ENCODE measurements at places on chromosomes 4 and X.
A peak's percentile ranks its signal among the peaks of the same experiment; 100 is the strongest.

- no peak for DNase-seq
These were observed 22.5 kb upstream of the MSANTD1 start for GRCh38 chr4:3226467-3226866.

- no peak for DNase-seq
These were observed 97.1 kb downstream of the TMA16 start for GRCh38 chr4:163591614-163592020.

DNA sequence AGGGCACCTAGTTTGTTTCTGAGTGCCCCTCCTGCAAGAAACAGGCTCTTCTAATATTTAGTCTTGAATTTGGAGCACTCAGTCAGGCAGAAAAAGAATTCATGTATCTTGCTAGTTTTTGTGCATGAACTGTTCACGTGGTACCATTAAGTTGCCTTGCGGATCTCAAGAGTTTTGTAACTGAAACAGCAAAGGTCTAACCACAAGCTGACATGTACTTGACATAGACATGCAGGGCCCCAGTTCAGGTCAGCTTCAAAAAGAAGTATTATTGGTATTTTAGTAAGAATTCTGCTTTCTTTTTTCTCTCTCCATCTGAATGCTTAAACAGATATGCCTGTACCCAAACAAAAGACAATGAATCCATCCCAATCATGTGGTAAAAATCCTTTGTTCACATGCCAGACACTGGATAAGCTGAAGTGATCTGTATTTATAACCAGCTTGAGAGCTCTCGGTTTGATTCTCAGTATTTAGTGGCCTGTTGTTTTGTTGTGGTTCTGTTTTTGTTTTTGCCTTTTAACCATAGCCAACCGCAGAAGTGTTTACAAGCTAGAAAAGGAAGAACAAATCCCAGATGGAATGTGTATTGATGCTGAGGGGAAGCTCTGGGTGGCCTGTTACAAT, 13.0 kb downstream of the RGN start:
- DNase-seq = peak; percentile 9

DNA sequence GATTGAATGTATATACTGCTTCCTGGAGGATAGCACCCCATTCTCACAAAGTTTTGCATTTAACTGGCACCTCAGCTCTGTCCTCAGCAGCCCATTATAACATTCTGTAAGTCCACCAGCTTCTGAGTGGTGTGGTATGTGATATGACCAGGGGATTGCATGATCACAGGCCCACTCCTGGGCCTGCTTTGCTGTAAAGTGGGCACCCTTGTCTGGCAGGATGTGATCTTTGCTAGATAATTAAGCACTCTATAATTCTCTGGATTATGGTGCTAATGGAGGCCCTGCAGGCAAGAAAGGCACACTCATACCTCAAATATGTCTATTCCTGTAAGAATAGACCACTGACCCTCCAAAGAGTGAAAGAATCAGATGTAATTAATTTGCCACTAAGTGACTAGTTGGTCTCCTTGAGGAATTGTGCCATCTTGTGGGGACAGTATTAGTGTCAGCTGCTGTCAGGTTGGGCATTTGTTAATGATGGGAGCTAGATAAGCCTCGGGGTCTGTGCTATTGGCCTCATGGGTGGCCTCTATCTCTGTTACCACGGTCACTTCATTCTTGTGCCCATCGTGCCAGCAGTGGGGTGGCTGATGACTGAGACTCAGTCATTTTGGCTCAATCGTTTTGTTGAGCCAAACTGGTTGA, 2.2 kb upstream of the CFI start:
- DNase-seq = peak; percentile 39

GRCh38 chr4:170581322-170581721, 491.6 kb upstream of the AADAT start:
- DNase-seq = no peak

DNA sequence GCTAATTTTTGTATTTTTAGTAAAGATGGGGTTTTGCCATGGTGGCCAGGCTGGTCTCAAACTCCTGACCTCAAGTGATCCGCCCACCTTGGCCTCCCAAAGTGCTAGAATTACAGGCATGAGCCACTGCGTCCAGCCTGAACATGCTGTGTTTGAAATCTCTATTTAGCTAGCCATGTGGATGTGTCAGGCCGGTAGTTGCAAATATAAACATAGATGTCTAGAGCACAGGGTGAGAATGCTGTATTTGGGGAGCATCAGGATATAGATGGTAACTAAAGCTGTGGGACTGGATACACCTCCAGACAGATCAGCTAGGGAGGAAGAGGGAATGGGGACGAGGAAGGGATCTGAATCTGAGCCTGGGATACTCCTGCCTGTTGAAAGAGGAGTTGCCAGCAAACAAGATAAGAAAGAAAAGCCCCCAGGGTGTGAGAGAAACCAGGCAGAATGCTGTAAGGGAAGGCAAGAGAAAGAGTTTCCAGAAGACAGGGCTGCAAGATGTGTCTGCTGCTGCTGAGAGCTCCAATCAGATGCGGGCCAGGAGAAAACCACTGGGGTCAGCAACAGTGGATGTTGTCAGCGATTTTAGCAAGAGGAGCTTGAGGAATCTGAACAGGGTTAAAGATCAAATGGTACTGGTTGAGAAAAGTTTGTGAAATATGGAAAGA, 177.4 kb downstream of the PALLD start:
- DNase-seq = no peak

DNA sequence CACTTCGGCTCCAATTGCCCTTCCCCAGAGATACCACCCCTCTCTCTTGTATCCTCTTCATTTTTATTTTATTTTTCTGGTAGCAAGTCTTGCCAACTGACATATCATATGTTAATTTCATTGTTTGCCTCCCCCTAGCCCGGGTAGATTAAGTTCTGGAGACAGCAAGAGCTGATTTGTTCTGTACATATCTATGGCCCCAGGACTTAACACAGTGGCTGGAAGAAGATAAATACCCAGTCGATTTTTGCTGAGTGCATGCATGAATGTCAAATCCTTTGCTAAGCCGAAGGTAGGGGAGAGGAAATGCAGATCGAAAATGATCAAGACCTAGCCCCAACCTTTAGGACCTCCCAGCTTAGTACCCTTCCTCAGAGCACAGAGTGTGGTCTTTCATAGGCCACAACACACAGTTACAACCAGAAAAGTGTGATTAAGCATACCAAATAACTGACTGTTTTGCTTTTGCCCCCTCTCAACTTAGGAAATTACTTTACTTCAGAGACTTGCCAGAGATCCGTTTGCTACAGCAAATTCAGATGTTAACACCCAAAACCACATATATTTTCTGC, 58.7 kb upstream of the KLF3 start:
- no peak for DNase-seq

GRCh38 chr4:20764366-20764992, 64.2 kb downstream of the PACRGL start:
- no peak for DNase-seq

DNA sequence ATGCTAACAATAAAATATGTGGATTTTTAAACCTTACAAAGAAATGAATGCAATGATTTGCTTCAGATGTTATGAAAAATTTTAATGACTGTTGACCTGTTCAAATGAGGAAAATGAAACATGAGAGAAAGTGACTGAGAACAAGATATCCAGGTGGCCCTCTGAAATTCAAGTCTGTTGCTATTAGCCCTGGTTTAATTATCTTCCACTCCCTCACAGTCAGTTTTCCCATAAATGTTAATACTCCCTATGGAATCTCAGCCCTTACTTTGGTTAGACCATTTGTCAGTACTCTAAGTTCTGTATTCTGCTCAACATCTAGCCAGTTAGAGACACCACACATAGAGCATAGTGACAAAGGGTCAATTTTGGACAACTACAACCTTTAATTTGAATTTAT, 327.8 kb downstream of the PDGFC start:
- DNase-seq = no peak

DNA sequence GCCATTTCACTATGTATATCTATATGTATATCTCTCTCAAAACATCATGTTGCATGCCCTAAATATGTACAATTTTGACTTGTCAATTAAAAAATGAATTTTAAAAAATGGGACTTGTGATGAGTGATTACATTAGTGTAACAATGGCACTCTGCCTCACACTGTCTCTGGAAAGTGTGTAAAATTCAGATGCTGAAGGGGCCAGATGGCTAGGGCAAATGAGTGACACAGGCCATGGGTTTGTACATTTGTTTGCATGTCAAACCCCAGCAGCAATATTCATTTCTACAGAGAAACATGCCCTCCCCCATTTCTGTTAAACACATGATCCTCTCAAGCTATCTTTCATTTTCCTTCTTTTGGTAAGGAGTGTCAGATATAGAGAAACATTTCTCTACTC, 8.1 kb downstream of the SCARB2 start:
- no peak for DNase-seq

DNA sequence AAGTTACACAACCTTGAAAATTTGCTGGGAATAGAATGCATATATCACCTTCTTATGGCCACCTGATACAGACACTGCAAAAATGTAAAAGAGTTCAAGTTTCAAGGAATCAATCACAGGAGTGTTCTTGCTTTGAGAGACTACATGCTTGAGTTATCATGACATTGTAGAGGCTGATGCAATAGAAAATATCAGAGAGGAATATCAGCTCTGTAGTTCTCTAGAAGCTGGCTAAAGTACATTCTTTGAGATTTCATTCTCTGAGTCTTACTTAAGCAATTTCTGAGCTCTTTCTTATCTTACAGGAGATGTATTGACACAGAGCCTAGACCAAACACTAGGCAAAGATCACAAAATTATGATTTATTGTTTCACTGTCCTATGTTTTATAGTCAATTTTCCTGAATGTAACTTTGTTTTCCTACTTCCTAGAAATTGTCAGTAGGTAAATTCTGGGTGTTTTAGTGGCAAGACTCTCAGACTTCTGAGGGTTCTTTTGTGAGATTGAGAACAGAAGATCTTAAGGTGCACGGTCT, 152.1 kb upstream of the HPGD start:
- no peak for DNase-seq

GRCh38 chr4:154642373-154643009, 30.0 kb upstream of the FGG start:
- DNase-seq = no peak

DNA sequence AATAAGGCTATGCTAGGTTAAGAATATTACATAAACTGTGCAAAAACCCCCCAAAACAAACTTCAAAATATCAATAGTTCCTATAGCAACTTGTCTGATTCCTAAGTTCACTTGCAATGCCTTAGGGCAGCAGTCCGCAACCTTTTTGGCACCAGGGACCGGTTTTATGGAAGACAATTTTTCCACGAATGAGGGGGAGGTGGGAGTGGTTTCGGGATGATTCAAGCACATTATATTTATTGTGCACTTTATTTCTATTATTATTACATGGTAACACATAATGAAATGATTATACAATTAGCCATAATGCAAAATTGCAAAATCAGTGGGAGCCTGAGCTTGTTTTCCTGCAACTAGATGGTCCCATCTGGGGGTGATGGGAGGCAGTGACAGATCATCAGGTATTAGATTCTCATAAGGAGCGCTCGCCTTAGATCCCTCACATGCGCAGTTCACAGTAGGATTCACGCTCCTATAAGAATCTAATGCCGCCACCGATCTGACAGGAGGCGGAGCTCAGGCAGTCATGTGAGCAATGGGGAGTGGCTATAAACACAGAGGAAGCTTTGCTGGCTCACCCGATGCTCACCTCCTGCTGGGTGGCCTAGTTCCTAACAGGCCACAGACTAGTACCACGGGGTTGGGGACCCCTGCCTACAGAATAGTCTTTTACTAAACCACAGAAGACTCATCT, 39.7 kb downstream of the ACOX3 start:
- DNase-seq = no peak

DNA sequence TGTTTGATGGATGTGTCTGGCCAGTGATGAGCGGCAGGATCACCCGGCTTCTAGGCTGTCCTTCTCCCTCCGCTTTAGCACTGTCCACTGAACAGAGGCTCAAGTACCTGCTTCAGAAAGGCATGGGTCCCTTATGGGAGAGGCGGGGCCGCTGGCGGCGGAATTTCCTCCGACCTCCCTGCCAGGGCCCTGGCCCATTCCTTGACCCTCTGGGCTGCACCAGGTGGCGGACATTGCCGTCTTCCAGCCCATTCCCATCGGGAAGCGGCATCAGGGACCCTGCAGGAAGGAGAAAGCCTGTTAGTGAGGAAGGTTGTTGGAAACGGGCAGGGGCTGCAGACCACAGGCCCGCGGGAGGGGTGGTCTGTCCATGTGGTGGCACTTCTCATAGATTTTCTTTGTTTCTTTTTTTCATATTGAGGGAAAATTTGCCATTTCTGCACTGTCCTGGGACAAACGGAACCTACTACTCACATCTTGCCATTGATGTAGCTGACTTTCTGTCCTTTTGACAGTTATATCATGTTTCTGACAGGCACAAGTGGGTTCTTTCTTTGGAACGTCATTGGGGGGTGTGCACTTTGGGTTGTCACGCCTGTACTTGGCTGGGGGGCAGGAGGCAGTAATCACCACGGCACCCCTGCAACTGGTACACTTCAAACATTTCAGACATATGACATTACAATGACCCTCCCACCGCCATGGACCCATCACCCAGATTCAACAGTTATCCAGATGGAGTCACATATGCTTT, 6.1 kb downstream of the APLN start:
- no peak for DNase-seq

GRCh38 chr4:18285357-18285756, 263.8 kb upstream of the LCORL start:
- DNase-seq = no peak

- peak; percentile 3 for DNase-seq
These were observed 529.7 kb upstream of the BOD1L1 start for GRCh38 chr4:14157262-14157661.

- no peak for DNase-seq
These were observed 79.3 kb downstream of the TEX13C start for GRCh38 chrX:125398959-125399440.

DNA sequence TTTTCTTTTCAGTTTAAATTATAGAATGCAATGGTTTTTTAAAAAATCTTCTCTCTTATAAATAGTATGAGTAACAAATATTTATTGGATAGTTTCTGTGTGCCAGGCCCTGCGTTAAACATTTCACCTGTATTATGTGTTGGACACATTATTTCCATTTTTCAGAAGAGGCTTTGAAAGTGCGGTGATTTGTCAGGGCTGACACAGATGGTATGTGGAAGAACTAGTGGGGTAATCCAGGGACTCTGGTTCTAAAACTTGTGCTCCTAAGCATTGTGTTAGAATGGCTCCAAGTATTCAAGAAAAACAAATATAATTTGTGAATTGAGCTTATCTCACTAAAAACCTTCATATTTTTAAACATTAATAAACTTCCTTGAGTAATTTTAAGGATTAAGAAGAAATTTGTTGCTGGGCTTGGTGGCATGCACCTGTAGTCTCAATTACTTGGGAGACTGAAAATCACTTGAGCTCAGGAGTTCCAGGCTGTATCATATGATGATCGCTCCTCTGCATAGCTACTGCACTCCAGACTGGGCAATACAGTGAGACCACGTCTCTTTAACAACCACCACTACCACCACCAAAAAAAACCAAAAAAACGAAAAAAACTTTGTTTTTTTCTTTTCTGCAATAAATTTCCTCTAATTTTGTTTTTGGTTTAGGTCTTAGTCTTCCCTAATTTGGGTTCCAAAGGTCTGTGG, 40.0 kb downstream of the RAPGEF2 start:
- no peak for DNase-seq

DNA sequence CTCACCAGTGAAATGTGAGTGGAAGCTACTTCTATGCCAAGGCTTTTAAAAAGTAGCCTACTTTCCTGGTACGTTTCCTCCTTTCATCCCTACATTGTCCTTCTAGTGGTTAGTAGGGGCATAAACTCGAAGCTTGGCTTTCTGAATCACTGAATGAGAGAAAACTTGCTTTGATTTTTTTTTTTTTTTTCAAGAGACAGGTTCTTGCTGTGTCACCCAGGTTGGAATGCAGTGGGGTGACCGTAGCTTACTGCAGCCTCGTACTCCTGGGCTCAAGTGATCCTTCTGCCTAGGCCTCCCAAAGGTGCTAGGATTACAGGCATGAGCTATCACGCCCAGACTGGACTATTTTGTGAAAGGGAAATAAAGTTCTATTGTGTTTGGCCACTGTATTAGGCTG, 89.1 kb upstream of the IGFBP7 start:
- DNase-seq = no peak

All from activated CD4-positive, alpha-beta T cell treated with anti-CD3 and anti-CD28 coated beads, Interleukin-10, Interleukin-2, amounts not matched to agents 100 ng/mL and 50 ng/mL, durations not matched to agents 16 hours and 8 hours (primary cell).